ENCODE measurements at places on chromosomes 4 and X.

- DNase-seq = no peak
These were observed 57.3 kb upstream of the SLIT2 start for GRCh38 chr4:20194123-20195013.

- no peak for DNase-seq
These were observed 20.4 kb downstream of the IQCM start for GRCh38 chr4:149795256-149795655.

- DNase-seq = no peak
These were observed 22.2 kb downstream of the FABP2 start for GRCh38 chr4:119299741-119300100.

- no peak for DNase-seq
These were observed 905.2 kb downstream of the TRAM1L1 start for GRCh38 chr4:116180157-116180601.

GRCh38 chrX:13167481-13168231, 123.2 kb upstream of the FAM9C start:
- DNase-seq = no peak

DNA sequence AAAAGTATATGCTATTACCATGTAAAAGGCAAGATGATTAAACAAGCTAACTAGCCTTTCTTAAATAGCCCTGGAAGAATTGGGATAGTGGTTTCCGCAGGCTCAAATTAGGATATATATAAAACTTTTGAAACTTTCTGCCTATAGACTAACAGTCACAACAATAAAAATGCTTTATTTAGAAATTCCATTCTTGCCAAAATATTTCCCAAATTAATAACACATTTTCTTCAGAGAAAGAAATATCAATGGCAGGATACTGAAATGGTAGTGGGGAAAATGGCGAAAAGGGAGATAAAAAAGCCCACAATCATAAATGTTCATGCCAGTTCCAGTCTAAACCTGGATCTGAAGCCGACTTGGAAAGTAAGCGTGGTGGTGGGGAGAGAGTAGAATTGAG, 56.0 kb downstream of the MAD2L1 start:
- DNase-seq = no peak

- DNase-seq = no peak
These were observed 28.0 kb downstream of the SCD5 start for GRCh38 chr4:82770607-82771006.

DNA sequence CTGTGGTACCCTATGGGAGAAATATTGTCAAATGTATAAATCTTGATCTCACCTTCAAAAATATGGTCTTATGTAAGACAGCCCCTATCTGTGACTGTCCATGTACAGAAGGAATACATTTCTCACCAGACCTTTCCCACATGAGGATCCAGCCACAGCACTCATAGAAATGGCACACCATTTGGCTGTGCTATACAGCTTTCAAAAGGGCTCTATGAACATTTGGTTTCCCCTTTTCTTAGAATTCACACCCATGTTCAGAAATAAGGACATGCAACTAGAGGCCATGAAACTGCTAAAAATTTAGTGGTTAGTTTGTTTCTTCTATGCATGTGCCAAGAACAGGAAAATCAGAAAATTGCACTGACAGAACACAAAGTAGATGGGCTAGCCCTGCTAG, 62.7 kb downstream of the ANTXR2 start:
- DNase-seq = no peak

- DNase-seq = no peak
These were observed 171.0 kb downstream of the DHX15 start for GRCh38 chr4:24413311-24413784.

GRCh38 chrX:64570204-64570603, 175.0 kb upstream of the MTMR8 start:
- DNase-seq = no peak

- no peak for DNase-seq
These were observed 723 bp downstream of the NKX6-1 start for GRCh38 chr4:84498203-84498934.

- no peak for DNase-seq
These were observed 289.8 kb upstream of the STS start for GRCh38 chrX:6857749-6858148.

- DNase-seq = no peak
These were observed 5.1 kb upstream of the ASB9 start for GRCh38 chrX:15274946-15275345.

- DNase-seq = no peak
These were observed 58.7 kb downstream of the GPRIN3 start for GRCh38 chr4:89248879-89249281.

DNA sequence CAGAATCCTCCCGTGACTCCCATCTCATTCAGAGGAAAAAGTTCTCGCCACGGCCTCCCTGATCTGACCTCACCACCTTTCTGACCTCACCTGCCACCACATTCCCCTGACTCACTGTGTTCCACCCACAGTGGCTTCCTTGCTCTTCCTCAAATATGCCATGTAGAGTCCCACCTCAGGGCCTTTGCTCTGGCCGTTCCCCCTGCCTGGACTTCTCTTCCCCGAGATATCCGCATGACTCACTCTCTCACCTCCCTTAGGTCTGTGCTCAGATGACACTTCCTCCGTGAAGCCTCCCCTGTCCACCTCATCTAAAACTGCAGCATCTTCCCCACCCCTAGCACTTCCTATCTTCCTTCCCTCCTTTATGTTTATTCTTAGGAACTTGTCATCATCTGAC, 7.2 kb upstream of the TSPYL2 start:
- DNase-seq = no peak

DNA sequence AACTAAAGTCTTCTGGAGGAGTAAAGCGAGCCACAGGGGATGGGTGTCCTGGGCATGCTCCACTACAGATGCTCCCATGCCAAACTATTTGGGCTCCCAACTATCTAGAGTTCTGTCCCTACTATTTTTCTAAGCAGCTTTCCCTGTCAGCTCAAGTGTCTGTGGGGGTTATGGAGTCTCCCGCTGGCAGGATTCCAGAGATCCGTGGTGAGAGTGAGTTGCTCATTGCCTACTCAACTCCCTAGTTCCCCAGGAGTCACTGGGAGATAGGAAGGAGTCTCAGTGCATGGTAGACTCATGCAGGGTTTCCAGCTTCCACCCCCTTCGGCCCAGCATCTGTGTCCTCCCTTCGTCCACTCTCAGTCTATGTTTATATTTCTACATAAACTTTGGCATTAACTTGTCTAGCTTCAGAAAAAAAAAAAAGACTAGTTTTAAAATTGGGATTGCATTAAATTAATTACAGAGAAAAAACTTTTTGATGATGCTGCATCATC, 55.1 kb upstream of the INPP4B start:
- no peak for DNase-seq

- no peak for DNase-seq
These were observed 1459.9 kb downstream of the PCDH7 start for GRCh38 chr4:32180086-32180485.

DNA sequence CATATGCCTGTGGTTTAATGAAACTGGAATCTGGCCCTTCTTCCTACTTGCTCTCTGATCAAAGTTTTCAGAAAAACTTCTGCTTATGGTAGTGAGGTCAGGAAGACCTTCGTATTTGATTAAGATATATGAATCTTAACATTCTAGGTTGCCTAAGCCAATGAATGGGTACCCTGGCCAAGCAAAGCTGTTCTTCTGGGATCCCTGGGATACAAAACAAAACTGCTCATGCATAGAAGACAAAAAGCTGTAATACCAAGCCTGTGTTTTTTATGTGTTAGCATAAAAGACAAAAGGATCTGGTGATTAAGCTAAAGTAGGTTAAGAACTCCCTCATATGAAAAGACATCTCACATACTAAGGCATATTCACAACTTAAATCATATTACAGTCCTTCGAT, 21.6 kb downstream of the ANKRD17 start:
- no peak for DNase-seq

DNA sequence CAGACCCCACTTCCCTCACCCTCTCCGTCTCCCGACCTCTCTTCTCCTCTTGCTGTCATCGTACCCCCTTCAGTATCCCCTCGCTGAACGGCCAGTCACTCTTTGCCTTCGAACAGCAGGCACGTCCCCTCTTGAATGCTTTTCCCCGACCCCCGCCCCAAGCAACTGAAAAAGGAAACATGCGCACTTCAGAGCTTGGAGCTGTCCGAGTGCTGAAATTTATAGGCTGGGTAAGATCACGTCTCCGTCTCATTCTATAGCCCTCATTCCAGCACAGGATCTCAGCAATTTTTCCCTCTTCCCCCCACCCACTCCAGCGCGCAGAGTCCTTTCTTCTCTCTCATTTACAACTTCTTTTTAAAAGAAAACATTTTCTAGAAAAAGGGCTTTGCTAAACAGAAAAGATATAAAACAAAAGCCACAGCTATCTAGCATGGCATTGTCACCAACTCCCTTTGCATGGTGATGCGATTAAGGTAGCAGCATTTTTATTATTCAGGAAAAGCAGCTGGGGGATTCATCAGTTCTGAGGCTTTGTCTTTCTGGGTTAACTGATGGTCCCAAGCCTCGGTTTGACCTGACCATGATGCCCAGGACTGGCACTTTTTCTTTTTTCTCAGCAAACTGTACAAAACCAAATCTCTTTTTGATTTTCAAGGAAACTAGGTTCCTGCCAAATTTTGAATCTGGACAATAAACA, at the start of gene GLRA2:
TSS of gene GLRA2 (plus strand) at position 247 of the 700 bp plus-strand sequence. CDS start 522 bp downstream, outside the sequence.
- DNase-seq = no peak

- DNase-seq = no peak
These were observed 909 bp upstream of the PRKG2 start for GRCh38 chr4:81215931-81216330.

- no peak for DNase-seq
These were observed 400.8 kb upstream of the SLIT2 start for GRCh38 chr4:19850909-19851308.

GRCh38 chr4:29596228-29596627, 1123.9 kb upstream of the PCDH7 start:
- DNase-seq = no peak

- DNase-seq = no peak
These were observed 850 bp downstream of the IGBP1 start for GRCh38 chrX:70134116-70134477.

GRCh38 chrX:153882086-153882498, 3.9 kb downstream of the L1CAM start:
- DNase-seq = no peak

GRCh38 chr4:142098380-142098779, 462.0 kb downstream of the IL15 start:
- no peak for DNase-seq

- no peak for DNase-seq
These were observed 348.7 kb downstream of the MAPK10 start for GRCh38 chr4:86011117-86011516.

- no peak for DNase-seq
These were observed 8.2 kb upstream of the IQCM start for GRCh38 chr4:149823769-149824221.

DNA sequence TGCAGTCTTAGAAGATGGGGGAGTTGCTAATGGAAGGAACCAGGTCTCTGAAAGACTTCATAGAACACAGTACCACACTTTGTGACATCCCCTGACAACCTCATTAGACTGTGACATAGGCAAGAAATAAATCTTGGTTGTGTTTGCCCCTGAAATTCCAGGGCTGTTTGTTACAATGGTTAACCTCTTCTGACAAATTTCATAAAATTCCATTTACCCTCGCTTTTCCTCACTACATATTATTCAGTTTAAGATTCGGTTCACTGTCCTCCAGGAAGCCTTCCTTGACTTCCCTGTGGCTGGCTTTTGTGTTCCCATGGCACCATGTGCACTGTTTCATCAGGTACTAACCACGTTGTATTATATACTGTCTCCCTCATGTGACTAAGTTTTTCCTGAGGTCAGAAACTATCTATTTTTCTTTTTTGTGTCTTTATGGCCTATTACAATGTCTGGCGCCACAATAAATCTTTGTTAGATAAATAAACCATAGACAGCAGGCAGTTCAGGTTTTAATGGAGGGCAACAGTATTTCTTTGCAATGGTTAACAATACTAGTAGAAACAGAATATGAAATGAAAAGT, 54.2 kb downstream of the ATXN3L start:
- DNase-seq = no peak

- DNase-seq = no peak
These were observed 904.9 kb upstream of the AGA start for GRCh38 chr4:178347111-178347510.
